ENCODE measurements at places on chromosomes 16 and 17.

DNA sequence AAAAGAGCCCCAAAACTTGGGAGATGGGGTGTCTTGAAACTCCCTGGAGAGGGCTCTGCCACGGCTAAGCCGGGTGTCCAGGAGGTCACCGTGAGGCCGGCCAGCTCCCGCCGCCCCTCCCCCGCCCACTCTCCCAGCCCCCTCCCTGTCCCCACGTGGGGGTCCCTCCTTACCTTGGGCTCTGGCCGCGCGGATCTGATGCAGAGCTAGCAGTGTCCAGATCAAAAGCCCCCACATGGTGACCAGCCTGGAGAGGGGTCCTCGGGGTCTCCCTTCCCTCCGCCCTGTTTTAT is 447 bp downstream of the SDK2 start:
- no peak for DNase-seq

- no peak for DNase-seq
These were observed 236.5 kb downstream of the MAP2K4 start for GRCh38 chr17:12257176-12257575.

GRCh38 chr17:80224683-80225082 is 4.5 kb downstream of the SLC26A11 start:
- DNase-seq, result no peak

- DNase-seq, result peak; percentile 77
These were observed 84.1 kb downstream of the TBC1D16 start for GRCh38 chr17:79951361-79952264.

GRCh38 chr17:82088838-82089722 is 9.0 kb downstream of the FASN start:
- no peak for DNase-seq

DNA sequence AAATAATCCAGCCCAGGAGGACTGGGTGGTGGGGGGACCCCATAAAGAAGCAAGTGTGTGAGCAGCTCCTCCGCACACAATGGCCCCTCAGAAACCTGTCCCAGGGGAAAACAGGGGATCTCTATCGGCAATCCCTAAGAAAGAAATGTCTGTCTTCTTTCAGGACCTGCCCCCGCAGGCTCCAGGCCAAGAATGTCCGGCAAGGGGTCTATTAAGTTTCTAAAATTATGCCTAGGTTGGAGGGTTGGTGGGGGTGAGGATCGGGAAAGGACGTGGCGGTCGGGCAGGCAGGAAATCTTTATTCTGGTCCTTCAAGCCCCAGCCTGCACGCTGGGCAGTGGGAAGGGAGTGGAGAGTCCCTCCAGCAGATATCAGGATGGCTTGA is 23.4 kb upstream of the LITAF start:
- no peak for DNase-seq

DNA sequence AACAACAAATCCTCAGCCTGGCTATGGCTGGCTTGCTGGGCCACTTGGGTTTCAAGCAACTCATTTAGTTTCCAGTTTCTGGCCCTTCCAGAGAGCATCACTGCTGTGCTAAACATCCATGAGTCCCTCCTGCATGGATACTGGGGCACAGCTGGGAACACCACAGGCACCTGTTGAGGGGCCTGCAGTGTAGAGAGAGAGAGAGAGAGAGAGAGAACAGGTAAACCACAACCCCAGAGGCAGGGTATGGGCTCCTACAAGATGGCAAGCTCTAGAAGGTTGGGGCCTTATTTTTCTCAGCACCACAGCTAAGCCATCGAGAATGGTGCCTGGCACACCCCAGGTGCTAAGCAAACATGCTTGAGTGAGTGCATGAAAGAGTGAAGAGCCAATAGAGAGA is 120.3 kb downstream of the RBFOX3 start:
- no peak for DNase-seq

DNA sequence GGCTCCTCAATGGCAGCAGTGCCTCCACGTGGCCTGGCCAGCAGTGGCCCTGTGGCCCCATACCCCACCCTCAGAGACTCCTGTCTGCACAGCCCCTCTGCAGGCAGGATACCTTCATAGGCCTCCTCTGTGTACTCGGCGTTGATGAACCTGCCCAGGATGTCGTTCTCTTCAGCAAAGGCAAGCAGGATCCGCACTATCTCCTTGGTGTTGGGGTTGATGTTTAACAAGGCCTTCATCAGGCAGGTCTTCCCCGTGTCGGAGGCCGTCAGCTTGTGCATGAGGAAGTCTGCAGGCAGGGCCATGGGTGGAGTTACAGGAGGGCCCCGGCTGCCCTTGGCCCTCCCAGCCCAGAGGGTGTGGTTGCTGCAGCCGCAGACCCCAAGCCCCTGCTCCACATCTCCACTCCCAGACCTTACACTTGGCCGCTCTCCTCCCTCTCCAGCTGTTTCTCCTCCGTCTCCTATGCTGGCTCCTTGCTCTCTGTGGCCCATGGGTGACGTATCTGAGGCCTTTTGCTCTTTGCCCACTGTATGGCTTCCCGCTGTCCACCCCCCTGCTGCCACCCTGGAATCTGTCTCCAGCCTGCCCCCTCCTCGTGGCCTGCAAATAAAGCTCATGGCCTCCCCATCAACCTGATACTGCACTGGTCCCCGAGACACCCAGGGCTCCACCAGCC is 15.1 kb downstream of the TRPV3 start:
- DNase-seq, result no peak

DNA sequence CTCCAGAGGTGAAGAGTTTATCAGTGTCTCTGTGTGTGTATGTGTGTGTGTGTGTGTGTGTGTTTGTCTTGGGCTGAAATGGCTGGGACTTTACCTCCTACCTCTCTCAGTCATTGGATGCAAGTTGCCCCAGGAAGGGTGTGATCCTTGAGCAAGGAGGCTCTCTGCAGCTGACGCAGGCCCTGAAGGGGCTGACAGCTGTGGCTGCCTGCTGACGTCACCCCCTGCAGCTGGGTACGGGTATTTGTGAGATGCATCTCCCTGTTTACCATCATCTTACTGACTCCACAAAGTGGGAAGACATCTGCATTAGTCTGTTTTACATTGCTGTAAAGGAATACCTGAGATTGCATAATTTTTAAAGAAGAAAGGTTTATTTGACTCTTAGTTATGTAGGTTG is 631.5 kb upstream of the RBFOX1 start:
- DNase-seq, result no peak

- DNase-seq, result no peak
These were observed 22.0 kb upstream of the HAS3 start for GRCh38 chr16:69083306-69083941.

GRCh38 chr16:9053006-9053601 is 38.3 kb upstream of the HAPSTR1 start:
- peak; percentile 22 for DNase-seq

- DNase-seq, result no peak
These were observed 384.1 kb upstream of the CCL2 start for GRCh38 chr17:33870936-33871335.
